GM23248 (cell line): ENCODE measurements at places on chromosomes 2 and 18. TPM values are rescaled to one million over a fixed set of nuclear protein-coding genes. Genes with fewer than 3 reads are reported as not detected.

The PTPRM gene
- total RNA-seq = 62.8 and 77.4 TPM in 2 replicates

GRCh38 chr18:21489119-21489750 lies 111.3 kb downstream of the ESCO1 start:
- DNase-seq = peak; percentile 67

DNA sequence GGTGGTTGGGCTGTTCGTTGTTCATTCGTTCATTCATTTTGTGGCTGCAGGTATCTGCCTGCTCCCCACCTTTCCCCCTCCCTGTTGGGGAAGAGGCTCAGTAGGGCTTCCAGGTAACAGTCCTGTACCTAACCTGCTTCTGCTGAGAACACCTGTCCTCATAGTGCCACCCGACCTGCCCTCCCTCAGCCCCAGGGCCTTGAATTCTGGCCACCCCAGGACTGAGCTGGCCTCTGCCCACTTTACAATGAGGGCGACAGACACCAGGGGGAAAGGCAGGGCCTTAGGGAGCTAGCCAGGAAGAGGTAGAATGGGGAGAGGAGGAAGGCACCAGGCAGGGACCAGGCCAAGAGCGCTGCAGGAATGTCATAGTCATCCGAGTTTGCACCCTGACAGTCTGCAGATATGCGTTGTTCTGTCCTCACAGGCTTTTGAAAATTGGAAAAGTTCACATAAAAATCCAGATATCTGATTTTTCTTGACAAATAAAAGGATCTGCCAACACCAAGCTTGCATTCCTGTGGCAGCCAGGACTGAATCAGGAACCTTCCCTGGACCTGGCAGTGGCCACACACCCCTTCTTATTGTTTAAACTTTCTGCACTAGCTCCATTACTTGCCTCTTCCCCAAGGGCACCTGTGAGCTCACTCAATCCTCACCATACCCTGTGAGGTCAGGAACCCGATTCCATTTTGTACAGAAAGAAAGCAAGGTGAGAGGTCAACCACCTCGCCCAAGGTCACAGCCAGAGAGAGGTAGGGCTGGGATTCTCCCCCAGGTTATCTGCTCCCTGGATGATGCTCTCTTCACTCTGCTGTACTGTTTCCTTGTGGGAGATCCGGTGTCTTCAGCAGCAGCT lies 35.3 kb upstream of the MRPL33 start:
- peak; percentile 46 for DNase-seq

GRCh38 chr2:20436716-20437470 lies 10.0 kb upstream of the RHOB start:
- no peak for DNase-seq

GRCh38 chr2:215397632-215398341 lies 38.1 kb downstream of the FN1 start:
- DNase-seq = peak; percentile 60

GRCh38 chr2:78351208-78351607 lies 674.3 kb upstream of the REG3G start:
- peak; percentile 30 for DNase-seq

DNA sequence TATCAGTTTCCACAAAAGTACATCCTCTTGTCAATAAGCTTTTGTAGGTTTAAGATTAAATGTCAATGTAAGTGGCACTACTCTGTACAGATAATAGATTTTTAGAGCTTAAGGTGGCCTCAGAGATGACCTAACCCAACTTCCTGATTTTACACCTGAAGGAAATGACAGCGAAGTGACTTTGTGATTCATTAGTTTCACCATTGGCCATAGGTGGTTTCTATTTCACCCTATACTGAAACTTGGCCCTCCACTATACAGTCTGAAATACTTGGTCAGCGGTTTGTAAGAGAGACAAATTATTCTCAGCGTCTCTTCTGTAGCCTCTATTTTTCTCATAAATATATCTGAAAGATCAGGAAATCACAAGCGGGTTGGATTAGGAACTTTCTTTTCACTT lies 330.4 kb upstream of the FAM98A start:
- DNase-seq = no peak

GRCh38 chr2:20423359-20423758 lies 23.5 kb upstream of the RHOB start:
- DNase-seq = no peak

GRCh38 chr2:158239271-158239670 lies 137.6 kb downstream of the UPP2 start:
- DNase-seq = no peak
